Activated CD8-positive, alpha-beta T cell treated with anti-CD3 and anti-CD28 coated beads for 36 hours (primary cell): ENCODE measurements at places on chromosomes 1 and 21. TPM values are rescaled to one million over a fixed set of nuclear protein-coding genes. Genes with fewer than 3 reads are reported as not detected.

GRCh38 chr1:21939650-21940374 is 2.7 kb upstream of the HSPG2 start:
- H3K27ac ChIP-seq: no peak overlapping the region
- no peak for DNase-seq
- no peak overlapping the region for H3K4me3 ChIP-seq
- peaks cover 11% of the 10 kb centered on the region for H3K27me3 ChIP-seq

GRCh38 chr1:84619383-84620102 is 45.3 kb upstream of the CTBS start:
- peaks cover under 1% of the 10 kb centered on the region for H3K36me3 ChIP-seq
- H3K27ac ChIP-seq: peak overlapping the region; percentile 85
- peak; percentile 89 for DNase-seq
- H3K4me1 ChIP-seq: peaks cover 21% of the 10 kb centered on the region
- H3K4me3 ChIP-seq: peak overlapping the region; percentile 60

- H3K27ac ChIP-seq: no peak overlapping the region
- no peaks in the 10 kb centered on the region for H3K36me3 ChIP-seq
- H3K27me3 ChIP-seq: no peaks in the 10 kb centered on the region
- H3K4me1 ChIP-seq: no peaks in the 10 kb centered on the region
Measured at GRCh38 chr1:41327383-41327999, 33.7 kb upstream of the FOXO6 start.

- H3K27ac ChIP-seq: no peak overlapping the region
- no peak for DNase-seq
Measured at GRCh38 chr1:42006836-42007235, 88.1 kb upstream of the HIVEP3 start.

GRCh38 chr1:185393815-185394214 is 76.8 kb upstream of the IVNS1ABP start:
- H3K4me3 ChIP-seq: no peak overlapping the region
- no peaks in the 10 kb centered on the region for H3K27me3 ChIP-seq
- DNase-seq: no peak
- H3K4me1 ChIP-seq: no peaks in the 10 kb centered on the region
- H3K27ac ChIP-seq: no peak overlapping the region

DNA sequence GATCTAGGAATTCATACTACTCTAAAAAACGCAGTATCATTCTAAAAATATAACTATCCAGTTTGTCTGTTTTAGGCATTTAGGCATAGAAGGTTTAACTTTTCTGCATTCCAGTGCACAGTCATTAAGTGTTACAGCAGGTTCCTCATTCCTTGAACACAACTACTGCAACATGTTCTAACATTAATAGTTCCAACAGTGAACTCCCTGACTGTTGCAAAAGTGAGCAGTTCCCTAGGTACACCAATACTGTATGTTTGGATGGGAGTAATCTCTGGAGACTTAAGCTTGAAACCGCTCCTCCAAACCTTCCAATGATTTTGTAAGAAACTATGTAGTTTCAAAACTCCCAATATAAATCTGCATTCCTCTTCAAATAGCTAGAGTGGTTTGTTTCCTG is 46.2 kb downstream of the UCHL5 start:
- no peaks in the 10 kb centered on the region for H3K27me3 ChIP-seq
- H3K4me3 ChIP-seq: no peak overlapping the region
- H3K36me3 ChIP-seq: peaks cover 8% of the 10 kb centered on the region
- no peaks in the 10 kb centered on the region for H3K4me1 ChIP-seq

- H3K4me1 ChIP-seq: no peaks in the 10 kb centered on the region
- H3K4me3 ChIP-seq: no peak overlapping the region
- DNase-seq: no peak
Measured at GRCh38 chr1:93991271-93991670, 82.0 kb upstream of the GCLM start.

DNA sequence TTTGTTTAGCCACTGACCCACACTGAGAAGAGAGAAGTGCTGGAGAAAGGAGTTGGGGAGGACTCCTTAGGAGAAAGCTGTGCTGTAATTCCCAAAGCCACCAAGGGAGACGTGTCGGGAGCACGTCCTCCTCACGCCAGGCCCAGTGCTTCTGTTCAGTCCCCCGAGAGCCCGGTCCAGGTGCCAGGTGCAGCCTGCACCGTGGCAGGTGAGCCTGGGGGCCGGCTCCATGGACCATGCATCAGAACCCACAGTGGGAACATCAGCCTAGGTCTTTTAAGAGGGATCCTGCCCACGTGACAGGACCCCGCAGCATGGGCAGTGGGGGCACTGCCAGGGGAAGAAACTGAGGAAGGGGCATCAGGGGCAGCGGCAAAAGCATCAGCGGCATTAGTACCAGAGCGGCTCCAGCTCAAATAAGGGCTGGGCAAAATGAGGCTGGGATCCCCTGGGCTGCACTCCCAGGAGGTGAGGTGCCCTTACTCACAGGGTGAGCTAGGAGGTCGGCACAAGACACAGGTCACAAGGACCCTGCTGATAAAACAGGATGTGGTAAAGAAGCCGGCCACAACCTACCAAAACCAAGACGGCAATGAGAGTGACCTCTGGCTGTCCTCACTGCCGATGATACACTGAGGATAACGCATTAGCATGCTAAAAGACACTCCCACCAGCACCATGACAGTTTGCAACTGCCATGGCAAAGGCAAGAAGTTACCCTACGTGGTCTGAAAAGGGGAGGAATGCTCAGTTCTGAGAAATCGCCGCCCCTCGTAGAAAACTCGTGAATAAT is 24.6 kb upstream of the PRDM15 start:
- peaks cover 17% of the 10 kb centered on the region for H3K4me1 ChIP-seq
- no peaks in the 10 kb centered on the region for H3K27me3 ChIP-seq
- H3K36me3 ChIP-seq: peaks cover 13% of the 10 kb centered on the region
- no peak overlapping the region for H3K4me3 ChIP-seq

DNA sequence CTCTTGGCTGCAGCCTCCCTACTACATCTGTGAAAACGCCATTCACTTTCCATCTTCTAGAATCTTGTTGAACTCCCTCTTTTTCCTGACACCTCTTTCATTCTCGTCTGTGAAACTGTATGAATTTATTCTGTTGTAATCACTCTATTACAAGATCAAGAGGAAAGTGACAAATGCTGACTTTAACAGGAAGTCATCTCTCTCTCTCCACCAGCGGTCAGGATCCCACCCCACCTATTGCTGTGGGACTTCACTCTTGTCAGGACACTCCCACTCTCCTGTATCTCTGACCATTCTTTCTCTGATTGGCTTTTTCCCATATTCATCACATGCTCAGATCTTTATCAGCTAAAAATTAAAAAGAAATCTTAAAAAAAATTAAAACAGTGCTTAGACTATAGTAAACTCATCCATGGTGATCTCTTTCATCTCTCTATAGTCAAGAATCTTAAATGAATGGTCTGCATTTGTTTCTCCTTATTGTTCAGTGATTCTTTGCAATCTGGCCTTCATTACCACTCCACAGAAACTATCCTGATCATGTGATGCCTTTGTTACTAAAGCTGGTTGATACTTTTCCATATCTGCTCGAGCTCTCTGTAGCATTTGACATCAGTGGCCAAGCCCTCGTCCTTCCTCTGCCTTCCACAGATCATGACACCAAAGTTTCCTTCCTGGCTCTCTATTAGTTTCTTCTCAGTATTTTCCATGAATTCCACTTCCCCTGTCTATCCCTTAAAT is 113.6 kb downstream of the UCHL5 start:
- H3K27me3 ChIP-seq: no peaks in the 10 kb centered on the region
- H3K36me3 ChIP-seq: no peaks in the 10 kb centered on the region
- no peak overlapping the region for H3K4me3 ChIP-seq
- H3K27ac ChIP-seq: no peak overlapping the region
- no peak for DNase-seq

DNA sequence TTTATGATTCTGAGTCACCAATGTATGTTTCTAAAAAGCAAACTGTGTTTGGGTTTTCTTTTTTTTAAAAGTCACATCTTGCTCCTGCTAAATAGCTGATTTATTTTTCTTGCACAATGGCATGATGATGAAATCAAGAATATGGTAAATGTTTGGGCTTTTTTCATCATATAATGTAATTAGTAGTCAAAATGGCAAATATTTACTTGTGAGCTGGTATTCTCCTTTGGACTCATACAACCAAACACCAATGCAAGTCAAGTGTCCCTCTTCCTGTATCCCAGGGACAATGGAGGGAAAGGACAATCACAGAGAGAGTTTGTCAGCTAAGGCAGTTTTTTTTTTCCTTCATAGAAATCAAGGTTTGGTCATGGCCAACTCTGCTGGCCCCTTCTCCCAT is 94.6 kb upstream of the RALGPS2 start:
- H3K4me3 ChIP-seq: no peak overlapping the region
- no peaks in the 10 kb centered on the region for H3K36me3 ChIP-seq
- no peaks in the 10 kb centered on the region for H3K4me1 ChIP-seq
- H3K27ac ChIP-seq: no peak overlapping the region
- H3K27me3 ChIP-seq: no peaks in the 10 kb centered on the region

- H3K36me3 ChIP-seq: peaks cover 21% of the 10 kb centered on the region
- DNase-seq: no peak
Measured at GRCh38 chr1:151841141-151841540, 1.5 kb upstream of the C2CD4D start.

The PEA15 gene
- 34.1 TPM for total RNA-seq

The LCE6A gene
- not detected for total RNA-seq

The KRTAP12-2 gene
- total RNA-seq: not detected

The OR2L13 gene
- total RNA-seq: not detected

The PLPPR4 gene
- not detected for total RNA-seq

The AKR7A3 gene
- 0.54 TPM for total RNA-seq

The FAM167B gene
- 0.38 TPM for total RNA-seq

The DHX9 gene
- total RNA-seq: 213 TPM

The KCNE2 gene
- not detected for total RNA-seq
